ENCODE measurements at places on chromosomes 1 and 21.

DNA sequence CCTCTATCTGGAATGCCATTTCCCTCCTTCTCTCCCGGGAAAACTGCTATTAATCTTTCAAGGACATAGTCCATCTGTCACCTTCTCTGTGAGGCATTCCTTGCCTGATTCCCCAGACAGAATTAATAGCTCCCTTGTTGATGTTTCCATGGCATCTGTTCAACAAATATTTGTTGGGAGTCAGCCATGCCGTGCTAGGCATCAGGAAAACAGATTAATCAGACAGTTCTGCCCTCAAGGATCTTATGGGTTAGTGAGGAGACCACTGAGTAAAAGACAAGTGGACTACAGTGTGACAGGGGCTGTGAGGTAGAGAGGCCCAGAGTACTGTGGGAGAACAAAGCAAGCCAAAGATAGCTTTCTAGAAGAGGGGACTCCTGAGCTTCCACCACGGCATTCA lies 11.4 kb upstream of the MAGOH start:
- DNase-seq, result no peak

- peak; percentile 57 for DNase-seq
These were observed 246.5 kb downstream of the TOMM20 start for GRCh38 chr1:234881893-234882771.

- DNase-seq, result no peak
These were observed 61.4 kb upstream of the CNN3 start for GRCh38 chr1:94988356-94988755.

- DNase-seq, result no peak
These were observed 504.1 kb upstream of the ADGRL2 start for GRCh38 chr1:81296601-81297000.

GRCh38 chr1:206972728-206973127 lies 2.5 kb upstream of the FCAMR start:
- no peak for DNase-seq

GRCh38 chr1:16189921-16190621 lies 22.4 kb downstream of the ARHGEF19 start:
- DNase-seq, result no peak

- DNase-seq, result no peak
These were observed 24.9 kb downstream of the MAP3K7CL start for GRCh38 chr21:29155118-29155932.

DNA sequence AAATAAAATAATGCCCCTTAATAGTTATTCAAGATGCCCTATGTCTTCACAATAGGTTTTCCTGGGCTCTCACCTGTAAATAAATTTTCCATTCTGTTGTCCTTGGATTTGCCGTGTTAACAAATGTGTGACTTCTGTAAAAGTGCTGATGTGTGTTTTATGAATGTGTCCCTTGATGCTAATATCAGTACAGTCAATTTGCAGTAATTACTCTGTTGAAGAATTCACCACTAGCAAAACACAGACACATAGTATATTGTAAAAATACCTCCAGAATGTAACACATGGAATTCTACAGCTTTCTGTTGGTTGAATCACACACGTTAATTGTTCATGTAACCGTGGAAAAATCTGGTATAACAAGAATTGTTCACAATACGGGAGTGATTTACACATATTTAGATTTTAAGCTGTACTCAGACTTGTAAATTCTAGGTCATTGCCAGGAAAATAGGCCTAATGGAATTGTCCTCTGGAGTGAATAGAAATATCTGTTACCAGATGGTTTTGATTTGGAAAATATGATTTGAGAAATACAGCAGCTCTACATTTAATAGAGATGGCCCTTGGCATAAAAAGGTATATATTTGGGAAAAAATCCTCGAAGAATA lies 36.7 kb upstream of the KCNK2 start:
- DNase-seq, result no peak

DNA sequence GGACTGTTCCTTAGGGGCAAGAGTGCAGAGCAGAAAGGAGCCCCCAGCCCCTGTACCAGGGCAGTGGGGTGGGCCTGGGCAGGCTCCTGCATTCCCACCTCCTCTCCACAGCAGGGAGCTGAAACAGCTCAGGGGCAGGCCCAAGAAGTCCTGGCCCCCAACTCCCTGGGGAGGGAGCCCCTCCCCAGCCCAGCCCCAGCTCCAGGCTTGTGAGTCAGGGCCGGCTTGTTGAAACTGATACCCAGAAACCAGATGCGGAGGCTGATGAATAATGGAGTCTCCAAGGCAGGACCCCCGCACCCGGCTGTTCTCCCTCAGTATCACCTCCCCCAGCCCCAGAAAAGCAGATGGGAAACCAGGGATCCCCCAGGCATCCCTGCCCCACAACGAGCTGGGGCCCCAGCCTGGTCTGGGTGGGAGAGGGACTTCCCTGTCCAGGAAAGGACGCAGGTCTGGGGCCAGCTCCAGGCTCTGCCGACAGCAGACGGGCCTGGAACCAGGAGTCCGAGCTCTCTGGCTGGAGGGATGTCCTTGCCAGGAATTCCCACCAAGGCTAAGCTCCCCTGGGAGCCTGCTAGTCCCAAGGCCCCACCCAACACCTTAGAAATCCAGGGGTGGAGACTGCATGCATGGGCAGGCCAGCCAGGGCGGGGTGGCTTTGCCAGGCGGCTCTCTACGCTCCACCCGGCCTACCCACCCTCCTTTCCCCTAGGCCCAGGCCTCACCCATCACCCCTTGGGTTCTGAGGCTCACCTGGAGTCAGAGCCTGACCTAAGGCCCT lies 2.7 kb downstream of the PLEKHG5 start:
- DNase-seq, result no peak
